ENCODE measurements at places on chromosomes 11 and 22. TPM values are rescaled to one million over a fixed set of nuclear protein-coding genes. Genes with fewer than 3 reads are reported as not detected.
A peak's percentile ranks its signal among the peaks of the same experiment; 100 is the strongest.

GRCh38 chr11:2306877-2307500, 5.2 kb downstream of the TSPAN32 start:
- peaks cover 39% of the 10 kb centered on the region for H3K4me1 ChIP-seq
- no peaks in the 10 kb centered on the region for H3K36me3 ChIP-seq
- H3K4me3 ChIP-seq, result no peak overlapping the region
- no peak for DNase-seq
- H3K27me3 ChIP-seq, result no peaks in the 10 kb centered on the region

DNA sequence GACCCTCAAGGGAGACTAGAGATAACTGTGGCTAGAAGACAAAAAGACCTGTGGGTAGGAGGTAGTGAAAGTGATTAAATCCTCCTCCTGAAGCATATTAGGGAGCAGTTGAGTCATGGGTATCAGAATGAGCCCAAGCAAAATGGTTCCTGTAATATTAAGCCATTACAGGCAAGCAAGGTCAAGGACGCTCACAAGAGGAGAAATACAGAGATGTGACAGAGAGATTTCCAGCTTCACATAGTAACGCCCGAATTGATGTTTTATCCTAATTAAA, 77.7 kb downstream of the FAM76B start:
- no peak for DNase-seq
- H3K27ac ChIP-seq, result peak overlapping the region; percentile 53
- H3K27me3 ChIP-seq, result no peaks in the 10 kb centered on the region
- H3K4me1 ChIP-seq, result peaks cover 37% of the 10 kb centered on the region
- H3K36me3 ChIP-seq, result no peaks in the 10 kb centered on the region

DNA sequence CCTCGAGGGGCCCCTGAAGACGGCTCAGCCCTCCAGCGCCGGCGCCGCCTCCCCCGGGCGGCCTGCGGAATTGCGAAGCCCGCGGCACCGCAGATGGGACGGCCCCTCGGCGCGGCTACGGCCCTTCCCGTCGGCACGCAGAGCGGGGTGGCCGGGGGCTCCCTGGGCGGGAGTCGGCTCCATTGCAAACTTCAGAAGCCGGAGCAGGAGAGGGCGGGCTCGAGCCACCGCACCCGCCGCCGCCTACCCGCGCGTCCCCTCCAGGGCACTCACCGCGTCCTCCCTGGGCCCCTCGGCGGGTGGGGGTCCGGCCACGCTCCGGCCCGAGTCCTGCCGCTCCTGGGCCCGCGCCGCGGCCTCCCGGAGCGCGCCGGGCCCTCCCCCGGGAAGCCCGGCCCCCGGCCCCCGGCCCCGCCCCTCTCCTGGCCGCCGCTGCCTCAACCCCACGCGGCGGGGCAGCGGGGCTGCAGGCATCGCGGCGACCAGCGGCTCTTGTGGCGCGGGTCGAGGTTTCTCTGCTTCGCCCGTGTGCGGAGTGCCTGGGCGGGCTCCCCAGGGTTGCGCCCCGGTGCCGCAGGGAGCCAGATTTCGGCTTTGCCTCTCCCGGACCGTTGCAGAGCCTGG, at the start of gene PACSIN3:
Gene PACSIN3 (minus strand): TSS at position 359 of the 624 bp plus-strand sequence. CDS start 3,707 bp downstream, outside the sequence.
- H3K4me3 ChIP-seq, result peak within 1 kb of the TSS; percentile 63
- peak; percentile 61 for DNase-seq
- H3K36me3 ChIP-seq, result no peaks in the 10 kb centered on the region
- peaks cover 7% of the 10 kb centered on the region for H3K4me1 ChIP-seq

GRCh38 chr22:24424901-24425775, 2.3 kb upstream of the ADORA2A start:
- H3K27me3 ChIP-seq, result peaks cover 3% of the 10 kb centered on the region
- H3K4me1 ChIP-seq, result peaks cover 38% of the 10 kb centered on the region
- H3K27ac ChIP-seq, result peak overlapping the region; percentile 99
- H3K4me3 ChIP-seq, result peak overlapping the region; percentile 94

DNA sequence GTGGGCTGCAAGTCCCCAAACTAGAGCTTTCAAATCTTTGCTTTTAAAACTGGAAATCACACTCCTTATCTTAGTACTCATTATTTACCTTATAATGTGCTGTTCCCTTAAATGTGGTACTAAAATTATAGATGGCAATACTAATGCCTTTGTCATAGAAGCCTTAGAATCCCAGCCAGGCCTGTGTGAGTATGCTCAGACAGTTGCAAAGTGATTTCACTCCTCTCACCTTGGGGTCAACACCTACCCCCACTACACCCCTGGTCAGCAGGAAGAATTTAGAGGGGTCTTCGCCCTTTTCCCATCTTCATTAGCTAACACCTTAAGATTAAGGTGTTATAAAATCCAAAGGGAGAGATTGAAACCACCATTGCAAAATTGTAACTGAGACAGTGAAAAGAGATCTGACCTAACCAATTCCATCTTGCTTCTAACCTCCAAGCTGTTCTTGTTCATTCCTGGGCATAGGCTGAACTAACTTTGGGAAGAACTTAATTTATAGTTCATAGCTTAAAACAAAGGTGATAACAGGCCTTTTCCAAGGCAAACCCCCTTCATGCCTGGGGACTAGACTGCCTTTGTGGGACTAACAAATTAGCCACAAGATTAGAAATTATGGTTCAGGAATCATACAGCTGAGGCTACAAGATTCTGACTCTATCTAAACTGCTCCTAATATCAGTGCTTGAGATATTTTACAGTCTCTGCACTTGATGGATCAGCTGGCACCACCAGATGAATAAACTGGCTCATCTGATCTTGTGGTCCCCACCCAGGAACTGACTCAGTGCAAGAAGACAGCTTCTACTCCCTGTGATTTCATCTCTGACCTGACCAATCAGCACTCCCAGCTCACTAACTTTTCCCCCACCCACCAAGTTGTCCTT, 10.4 kb upstream of the MRPL17 start:
- H3K36me3 ChIP-seq, result no peaks in the 10 kb centered on the region
- no peak overlapping the region for H3K4me3 ChIP-seq
- H3K27ac ChIP-seq, result peak overlapping the region; percentile 20
- peak; percentile 75 for DNase-seq

DNA sequence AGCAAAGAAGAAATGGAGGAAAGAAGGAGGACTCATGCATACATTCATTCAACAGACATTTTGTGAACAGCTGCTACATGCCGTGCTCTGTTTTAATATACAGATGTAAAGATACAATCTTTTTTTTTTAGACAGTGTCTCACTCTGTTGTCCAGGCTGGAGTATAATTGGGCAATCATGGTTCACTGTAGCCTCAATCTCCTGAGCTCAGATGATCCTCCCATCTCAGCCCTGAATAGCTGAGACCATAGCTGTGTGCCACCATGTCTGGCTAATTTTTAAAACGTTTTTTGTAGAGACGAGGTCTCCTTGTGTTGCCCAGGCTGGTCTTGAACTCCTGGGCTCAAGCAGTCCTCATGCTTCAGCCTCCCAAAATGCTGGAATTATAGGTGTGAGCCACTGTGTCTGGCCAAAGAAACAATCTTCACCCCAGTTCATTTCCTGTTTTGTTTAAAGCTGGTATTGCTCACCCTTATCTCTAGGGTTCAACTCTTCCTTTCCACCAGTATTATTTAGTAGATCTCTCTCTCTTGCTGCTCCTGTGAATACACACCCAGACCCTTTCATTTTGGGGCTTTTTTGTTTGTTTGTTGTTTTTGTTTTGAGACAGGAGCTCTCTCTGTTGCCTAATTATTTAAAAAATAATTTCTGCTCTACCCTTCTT, 69.8 kb downstream of the RNF169 start:
- no peaks in the 10 kb centered on the region for H3K27me3 ChIP-seq
- H3K27ac ChIP-seq, result no peak overlapping the region
- peaks cover 32% of the 10 kb centered on the region for H3K4me1 ChIP-seq
- no peak overlapping the region for H3K4me3 ChIP-seq

GRCh38 chr22:26487996-26488395, 4.3 kb downstream of the SRRD start:
- no peak for DNase-seq
- no peaks in the 10 kb centered on the region for H3K27me3 ChIP-seq
- H3K36me3 ChIP-seq, result peaks cover 37% of the 10 kb centered on the region

DNA sequence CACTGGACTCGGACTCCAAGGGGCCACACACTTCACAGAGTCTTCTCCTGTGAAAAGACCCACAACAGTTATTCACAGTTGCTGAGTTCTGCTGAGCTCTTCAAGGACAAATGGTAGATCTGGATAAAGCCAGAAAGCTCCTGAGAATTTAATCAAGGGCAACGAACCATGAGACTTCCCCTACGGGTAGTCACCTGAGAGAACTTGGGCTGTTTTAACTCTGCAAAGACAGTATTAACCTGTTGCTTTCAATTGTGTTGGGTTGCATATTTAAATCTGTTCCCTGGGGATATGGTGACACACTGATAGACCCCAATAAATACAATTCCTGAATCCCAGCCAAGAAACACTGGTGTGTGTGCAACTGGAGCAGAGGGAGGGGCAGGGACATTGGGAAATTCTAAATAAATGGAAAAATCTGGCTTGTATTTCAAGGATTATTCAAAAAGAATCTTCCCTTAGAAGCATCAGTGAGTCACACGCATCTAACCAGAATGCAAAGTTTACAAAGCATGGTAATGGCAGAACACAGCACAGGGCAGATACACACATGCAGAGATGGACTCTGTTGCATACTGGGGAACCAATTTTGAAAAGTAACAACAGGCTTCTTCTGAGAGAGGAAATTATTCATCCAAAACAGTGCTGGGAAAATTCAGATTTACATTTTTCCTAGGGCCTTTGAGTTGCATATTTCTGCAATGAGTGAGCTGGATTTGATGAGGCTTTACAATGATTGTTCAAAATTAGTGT, 4.0 kb downstream of the KCNJ1 start:
- no peak overlapping the region for H3K27ac ChIP-seq
- no peaks in the 10 kb centered on the region for H3K27me3 ChIP-seq
- DNase-seq, result no peak
- H3K4me1 ChIP-seq, result peaks cover 4% of the 10 kb centered on the region
- no peaks in the 10 kb centered on the region for H3K36me3 ChIP-seq

GRCh38 chr11:32920570-32920969, 28.0 kb downstream of the QSER1 start:
- DNase-seq, result no peak
- H3K27me3 ChIP-seq, result no peaks in the 10 kb centered on the region
- H3K27ac ChIP-seq, result no peak overlapping the region
- H3K4me3 ChIP-seq, result no peak overlapping the region

- peaks cover 16% of the 10 kb centered on the region for H3K36me3 ChIP-seq
- DNase-seq, result no peak
- H3K27me3 ChIP-seq, result no peaks in the 10 kb centered on the region
- no peak overlapping the region for H3K4me3 ChIP-seq
- H3K27ac ChIP-seq, result peak overlapping the region; percentile 92
Observed at GRCh38 chr11:16737818-16738192, 642 bp upstream of the C11orf58 start.

DNA sequence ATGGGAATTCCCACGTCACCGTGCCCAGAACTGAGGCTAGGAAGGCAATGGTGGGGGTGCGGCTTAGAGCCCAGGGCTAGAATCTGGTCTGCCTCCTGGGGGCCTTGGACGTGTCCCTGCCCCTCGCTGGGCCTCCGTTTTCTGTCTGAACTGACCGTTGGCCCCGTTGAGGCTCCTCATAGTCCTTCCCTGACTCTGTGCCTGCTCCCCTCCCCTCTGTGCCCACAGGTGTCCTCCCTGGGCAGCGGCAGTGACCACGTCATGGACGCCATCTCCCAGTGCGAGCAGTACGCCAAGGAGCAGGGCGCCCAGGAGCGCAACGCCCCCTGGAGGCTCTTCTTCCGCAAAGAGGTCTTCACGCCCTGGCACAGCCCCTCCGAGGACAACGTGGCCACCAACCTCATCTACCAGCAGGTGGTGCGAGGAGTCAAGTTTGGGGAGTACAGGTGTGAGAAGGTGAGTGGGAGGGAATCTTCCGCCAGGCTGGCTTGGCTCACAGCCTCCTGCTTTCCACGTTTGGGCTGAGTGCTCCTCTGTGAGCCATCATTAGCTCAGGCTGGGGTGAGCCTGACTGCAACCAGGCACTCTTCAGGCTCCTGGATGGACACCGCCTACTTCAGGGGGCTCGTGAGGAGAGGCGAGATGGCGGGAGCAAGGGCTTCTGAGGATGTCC, 63.9 kb downstream of the MYO7A start:
- peak; percentile 81 for DNase-seq
- H3K27ac ChIP-seq, result no peak overlapping the region
- no peaks in the 10 kb centered on the region for H3K36me3 ChIP-seq
- no peaks in the 10 kb centered on the region for H3K4me1 ChIP-seq
- H3K27me3 ChIP-seq, result no peaks in the 10 kb centered on the region

- no peak overlapping the region for H3K4me3 ChIP-seq
- no peak overlapping the region for H3K27ac ChIP-seq
- H3K4me1 ChIP-seq, result peaks cover 7% of the 10 kb centered on the region
Observed at GRCh38 chr11:20089796-20090653, 70.2 kb downstream of the DBX1 start.

- peaks cover 5% of the 10 kb centered on the region for H3K27me3 ChIP-seq
- no peak for DNase-seq
- H3K27ac ChIP-seq, result no peak overlapping the region
- no peak overlapping the region for H3K4me3 ChIP-seq
- peaks cover 4% of the 10 kb centered on the region for H3K4me1 ChIP-seq
- no peaks in the 10 kb centered on the region for H3K36me3 ChIP-seq
Observed at GRCh38 chr11:17572359-17572690, 25.3 kb downstream of the OTOG start.

DNA sequence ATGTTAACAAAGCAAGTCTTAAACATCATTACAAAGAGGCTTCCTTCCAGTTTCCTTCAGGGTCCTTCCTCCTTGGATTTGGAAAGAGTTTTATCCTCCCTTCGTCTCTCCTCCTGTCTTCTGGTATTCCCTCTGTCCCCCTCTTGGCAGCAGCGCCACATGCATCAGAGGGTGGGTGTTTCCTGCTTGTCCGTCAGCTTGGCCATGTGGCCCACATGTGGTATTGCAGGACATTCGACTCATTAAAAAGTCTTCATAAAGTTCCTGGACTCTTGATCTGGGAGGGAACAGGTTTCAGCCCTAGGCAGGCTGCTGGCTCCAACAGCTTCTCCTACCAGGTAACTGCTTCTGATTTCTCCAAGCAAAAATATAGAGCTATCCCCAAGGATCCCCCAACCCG, 189.8 kb downstream of the CSNK2A3 start:
- H3K4me3 ChIP-seq, result no peak overlapping the region
- H3K36me3 ChIP-seq, result no peaks in the 10 kb centered on the region
- H3K27ac ChIP-seq, result no peak overlapping the region
- no peaks in the 10 kb centered on the region for H3K27me3 ChIP-seq
- H3K4me1 ChIP-seq, result no peaks in the 10 kb centered on the region
- DNase-seq, result no peak

The CDC45 gene
- total RNA-seq, result 103 TPM

The SPI1 gene
- 0.11 TPM for total RNA-seq

The ZNF74 gene
- 6.5 TPM for total RNA-seq
